ENCODE measurements at places on chromosomes 12 and 14.
A peak's percentile ranks its signal among the peaks of the same experiment; 100 is the strongest.

- no peak for DNase-seq
Measured at GRCh38 chr12:91804533-91804932, 341.1 kb downstream of the BTG1 start.

DNA sequence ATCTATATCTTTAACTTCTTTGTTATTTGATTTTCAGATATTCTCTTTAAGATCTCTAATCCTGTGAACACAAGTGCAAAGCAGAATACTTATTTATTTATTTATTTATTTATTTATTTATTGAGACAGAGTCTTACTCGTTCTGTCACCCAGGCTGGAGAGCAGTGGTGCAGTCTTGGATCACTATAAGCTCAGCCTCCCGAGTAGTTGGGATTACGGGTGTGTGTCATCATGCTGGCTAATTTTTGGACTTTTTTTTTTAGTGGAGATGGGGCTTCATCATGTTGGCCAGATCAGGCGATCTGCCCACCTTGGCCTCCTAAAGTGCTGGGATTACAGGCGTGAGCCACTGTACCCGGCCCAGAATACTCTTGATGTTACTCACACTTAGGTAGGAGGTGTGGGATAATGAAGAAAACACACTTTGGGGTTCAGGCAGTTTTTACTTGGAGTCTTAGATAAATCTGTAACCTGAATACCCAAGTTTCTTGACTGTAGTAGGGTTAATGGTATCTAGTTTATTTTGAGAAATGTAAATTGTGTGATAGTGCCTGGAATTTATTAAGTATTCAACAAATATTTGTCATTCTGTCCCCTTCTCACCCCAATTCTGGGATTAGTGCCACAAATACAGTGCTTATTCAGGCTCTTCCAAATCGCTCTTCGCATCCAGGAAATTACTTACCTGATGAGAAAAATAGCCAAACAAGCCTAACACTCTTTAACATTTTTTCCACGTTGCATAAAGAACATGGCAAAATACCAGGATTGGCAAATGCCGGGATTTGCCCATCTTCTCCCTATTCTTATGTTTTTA is 33.0 kb downstream of the METAP2 start:
- no peak for DNase-seq

- DNase-seq: no peak
Measured at GRCh38 chr12:25283006-25283405, 32.3 kb upstream of the KRAS start.

DNA sequence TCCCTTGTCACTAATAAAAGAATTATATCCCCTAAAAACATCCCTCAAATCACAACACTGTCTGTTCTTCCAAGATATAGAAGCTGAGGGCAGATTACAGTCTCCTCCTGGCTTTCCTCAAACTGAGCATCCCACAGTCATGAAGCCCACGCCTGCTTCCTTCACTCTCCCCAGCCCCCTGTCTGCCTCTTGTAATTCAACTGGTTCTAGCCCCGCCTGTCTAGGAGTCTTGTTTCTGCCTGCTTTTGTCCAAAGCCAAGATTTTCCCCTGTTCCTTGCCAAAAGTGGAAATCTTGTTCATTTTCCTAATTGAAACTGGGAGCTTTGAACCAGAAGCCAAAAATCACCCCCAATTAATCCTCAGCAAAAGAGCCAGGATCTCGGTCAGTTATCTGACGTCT is 35.9 kb upstream of the PWP1 start:
- no peak for DNase-seq

DNA sequence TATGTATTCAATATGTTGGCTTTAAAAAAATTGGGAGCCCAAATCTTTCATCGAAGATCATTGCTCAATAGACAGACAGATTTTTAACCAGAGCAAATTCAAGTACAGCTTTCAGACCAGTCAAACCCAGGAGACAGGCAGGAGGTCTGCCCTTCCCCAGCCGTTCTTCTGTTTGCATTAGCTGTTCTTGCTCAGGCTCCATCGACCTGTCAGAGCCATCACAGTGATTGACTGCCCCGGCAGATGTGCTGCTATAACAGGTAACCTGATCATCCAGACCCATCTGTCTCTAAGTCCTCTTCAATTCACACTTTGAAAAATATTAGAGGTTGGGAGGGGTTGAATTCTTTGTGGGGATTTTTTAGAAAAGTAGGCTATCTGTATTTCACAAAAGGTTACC is 453.5 kb downstream of the FOXG1 start:
- no peak for DNase-seq

DNA sequence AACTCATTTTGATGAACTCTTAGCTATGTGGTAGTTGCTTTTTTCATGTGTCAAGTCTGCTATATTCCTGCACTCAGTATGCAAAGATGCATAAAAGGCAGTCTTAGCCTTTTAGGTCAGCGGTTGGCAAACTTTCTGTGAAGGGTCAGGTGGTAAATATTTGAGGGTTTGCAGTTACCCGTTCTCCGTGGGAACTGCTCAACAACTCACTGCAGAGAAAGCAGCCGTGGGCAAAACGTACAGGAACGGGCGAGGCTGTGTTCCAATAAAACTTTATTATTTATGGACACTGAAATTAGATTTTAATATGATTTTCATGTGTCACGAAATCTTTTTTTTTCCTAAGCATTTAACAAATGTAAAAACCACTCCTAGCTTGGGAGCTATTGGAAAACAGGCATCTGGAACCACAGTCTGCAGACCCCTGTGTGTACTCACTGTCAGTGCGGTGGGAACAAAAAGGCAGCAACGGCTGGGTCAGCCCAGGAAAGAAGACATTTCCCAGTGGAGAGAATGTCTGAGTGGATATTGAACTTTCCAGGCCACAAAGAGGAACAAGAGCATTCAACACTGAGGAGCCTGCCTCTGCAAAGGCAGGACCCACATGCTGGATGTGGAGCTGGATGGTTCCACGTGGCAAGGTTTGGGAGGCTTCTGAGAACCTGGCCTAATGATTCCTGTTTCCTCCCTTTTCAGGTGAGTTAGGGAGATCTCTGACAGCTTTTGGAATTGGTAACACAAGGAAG is 3.5 kb upstream of the ACACB start:
- no peak for DNase-seq

GRCh38 chr12:102638777-102639176 is 158.4 kb upstream of the IGF1 start:
- DNase-seq: no peak

- DNase-seq: no peak
Measured at GRCh38 chr14:36344211-36344610, 23.8 kb upstream of the MBIP start.

DNA sequence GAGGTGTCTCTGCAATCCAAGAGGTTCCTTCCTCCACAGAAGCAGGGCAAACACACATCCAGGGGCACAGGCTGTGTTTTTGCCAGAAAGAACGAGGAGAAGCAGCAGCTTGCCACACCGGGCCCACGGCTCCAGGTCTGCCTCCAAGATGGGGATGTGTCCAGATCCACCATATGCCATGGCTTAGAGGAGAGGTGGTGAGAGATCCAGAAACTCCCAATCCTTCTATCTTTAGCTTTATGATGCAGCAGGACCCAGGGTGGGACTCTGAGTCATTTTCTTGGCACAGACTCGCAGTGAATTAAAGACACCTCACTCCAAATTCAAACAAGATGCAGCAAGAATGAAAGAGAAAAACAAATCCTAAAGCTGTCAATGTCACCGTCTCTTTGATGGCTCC is 481.4 kb upstream of the TMEM132C start:
- DNase-seq: no peak

- peak; percentile 7 for DNase-seq
Measured at GRCh38 chr12:39441963-39442830, 723 bp downstream of the KIF21A start.

GRCh38 chr14:86196471-86196870 is 666.5 kb downstream of the FLRT2 start:
- DNase-seq: no peak

- DNase-seq: no peak
Measured at GRCh38 chr12:18139254-18139653, 49.3 kb upstream of the RERGL start.

GRCh38 chr14:21734457-21735074 is 60.9 kb upstream of the OR4E1 start:
- DNase-seq: no peak

- peak; percentile 88 for DNase-seq
Measured at GRCh38 chr12:47779301-47779942, 6.4 kb downstream of the SLC48A1 start.

GRCh38 chr14:68081489-68081888 is 261.9 kb downstream of the RAD51B start:
- no peak for DNase-seq

- no peak for DNase-seq
Measured at GRCh38 chr12:82608706-82609105, 78.0 kb upstream of the TMTC2 start.

DNA sequence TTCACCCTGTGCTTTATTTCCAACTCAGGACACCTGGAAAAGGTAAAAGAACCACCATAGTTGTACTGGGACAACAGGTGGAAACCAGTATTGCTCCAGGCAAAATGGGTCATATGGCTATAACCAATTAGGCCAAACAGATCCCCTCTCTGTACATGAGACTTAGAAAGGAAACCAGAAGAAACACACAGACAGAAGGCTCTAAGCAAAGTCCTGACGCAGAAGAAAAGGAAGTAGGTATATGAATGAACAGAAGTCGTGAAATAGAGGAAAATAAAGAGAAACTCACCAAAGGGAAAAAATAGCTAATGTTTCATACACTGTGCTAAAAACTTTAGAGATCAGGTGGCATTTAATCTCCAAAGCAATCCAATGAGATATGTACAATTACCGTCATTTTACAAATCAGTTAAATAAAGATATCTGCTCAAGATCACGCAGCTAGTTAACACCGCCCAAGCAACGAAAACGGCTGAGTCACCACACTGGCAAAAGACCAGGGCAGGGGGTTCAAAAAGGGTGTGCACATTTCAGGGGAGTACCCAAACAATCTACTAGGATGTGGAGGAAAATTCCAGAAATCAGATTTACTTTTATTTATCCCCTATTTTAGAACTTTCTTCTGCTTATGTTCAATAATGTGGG is 82.3 kb downstream of the ITPR2 start:
- no peak for DNase-seq

DNA sequence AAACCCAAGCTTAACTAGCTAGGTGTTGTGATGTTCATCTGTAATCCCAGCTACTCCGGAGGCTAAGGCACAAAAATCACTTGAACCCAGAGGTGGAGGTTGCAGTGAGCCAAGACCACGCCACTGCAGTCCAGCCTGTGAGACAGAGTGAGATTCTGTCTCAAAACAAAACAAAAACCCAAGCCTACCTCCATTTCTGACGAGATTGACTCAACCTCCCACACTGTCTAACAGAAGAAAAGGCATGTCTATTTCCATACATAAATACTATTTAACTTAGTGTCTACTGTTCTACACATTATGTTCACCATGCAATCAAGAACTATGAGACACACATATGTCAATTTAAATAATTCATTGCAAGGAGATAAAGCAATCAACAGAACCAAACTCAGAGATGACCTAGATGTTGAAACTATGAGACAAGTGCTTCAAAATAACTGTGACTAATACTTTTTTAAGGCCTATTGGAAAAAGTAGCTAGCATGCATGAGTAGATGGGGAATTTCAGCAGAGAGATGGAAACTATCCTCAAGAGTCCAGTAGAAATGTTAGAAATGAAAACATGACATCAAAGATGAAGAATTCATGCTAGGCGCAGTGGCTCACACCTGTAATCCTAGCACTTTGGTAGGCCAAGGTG is 75.9 kb upstream of the DHRS4 start:
- DNase-seq: no peak

- DNase-seq: no peak
Measured at GRCh38 chr14:74574706-74575105, 37.3 kb downstream of the LTBP2 start.

GRCh38 chr14:71321574-71322315 is 414.5 kb downstream of the PCNX1 start:
- DNase-seq: no peak

- DNase-seq: no peak
Measured at GRCh38 chr14:61375218-61375617, 53.8 kb downstream of the PRKCH start.

GRCh38 chr14:74202113-74202512 is 37.1 kb upstream of the VSX2 start:
- no peak for DNase-seq

GRCh38 chr12:27345376-27345775 is 12.7 kb downstream of the BMAL2 start:
- no peak for DNase-seq

GRCh38 chr12:24955853-24956252 is 7.0 kb upstream of the BCAT1 start:
- DNase-seq: no peak

- DNase-seq: no peak
Measured at GRCh38 chr12:46473634-46474329, 101.2 kb upstream of the SLC38A2 start.

DNA sequence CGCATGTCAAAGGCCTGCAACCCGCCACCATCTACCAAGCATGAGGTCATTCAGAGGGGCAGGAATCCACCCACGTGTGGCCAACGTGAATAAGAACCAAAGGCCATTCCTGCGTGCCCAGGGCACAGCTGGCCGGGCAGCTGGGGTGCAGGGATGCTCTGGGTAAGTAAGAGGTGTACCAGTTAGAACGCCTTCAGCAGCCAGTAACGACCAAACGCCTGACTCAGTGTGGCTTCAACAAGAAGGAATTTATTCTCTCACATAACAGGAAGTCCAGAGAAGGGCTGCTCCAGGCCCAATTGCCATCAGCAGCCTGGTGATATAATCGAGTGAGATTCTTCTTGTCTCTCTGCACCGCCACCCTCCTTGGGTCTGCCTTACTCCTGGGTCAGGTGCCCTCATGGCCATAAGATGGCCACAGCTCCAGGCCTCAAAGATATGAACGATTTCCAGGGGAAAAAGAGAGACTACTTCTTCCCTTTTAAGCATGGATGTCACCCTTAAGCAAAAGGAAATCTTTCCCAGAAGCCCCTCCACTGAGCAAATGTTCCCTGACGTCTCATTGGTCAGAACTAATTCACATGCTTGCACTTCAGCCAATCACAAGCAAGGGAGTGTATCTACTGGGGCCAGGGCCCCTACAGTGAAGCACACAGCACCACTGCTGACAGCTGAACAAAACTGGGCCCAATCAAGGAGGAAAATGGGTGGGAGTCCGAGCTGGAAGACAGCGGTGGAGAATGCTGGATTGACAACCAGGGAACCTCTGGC is 7.3 kb downstream of the TTC7B start:
- DNase-seq: no peak

DNA sequence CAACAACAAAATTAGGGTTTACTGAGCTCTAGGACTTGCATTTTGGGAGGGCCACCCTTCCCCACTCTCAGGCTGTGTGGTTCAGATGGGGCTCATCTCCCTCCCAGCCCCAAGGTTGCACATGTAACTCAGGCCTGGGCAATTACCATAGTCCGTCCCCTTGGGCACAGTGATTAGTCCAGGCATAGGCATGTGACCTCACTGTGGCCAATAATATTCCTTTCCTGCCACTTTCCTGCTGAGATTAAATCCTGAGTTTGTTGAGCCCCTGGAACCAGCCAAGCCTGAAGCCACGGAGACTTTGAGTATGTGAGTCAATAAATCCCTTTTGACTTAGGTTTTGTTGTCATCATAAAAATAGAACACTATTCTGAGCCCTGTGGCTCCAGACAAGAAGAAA is 113.0 kb downstream of the AACS start:
- DNase-seq: no peak

DNA sequence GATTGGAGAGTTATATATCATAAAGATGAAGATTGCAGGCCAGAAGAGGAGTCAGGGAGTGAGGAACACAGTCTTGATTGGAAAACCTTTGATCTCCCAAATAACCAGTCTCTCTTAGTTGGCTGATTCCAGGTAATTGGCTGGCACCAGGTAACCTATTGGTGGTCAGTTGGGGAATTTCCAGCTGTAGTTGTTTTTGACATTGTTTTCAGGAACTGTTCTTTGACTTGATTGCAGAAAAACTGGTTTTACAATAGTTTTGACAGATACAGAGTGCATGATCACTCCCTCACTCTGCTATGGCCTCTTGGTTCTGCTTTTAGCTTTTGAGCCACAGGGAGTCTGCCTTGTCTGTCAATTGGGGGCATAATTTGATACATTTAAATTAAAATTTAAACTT is 71.6 kb downstream of the ZNF641 start:
- DNase-seq: no peak
